ENCODE measurements at places on chromosomes 3 and 15.

DNA sequence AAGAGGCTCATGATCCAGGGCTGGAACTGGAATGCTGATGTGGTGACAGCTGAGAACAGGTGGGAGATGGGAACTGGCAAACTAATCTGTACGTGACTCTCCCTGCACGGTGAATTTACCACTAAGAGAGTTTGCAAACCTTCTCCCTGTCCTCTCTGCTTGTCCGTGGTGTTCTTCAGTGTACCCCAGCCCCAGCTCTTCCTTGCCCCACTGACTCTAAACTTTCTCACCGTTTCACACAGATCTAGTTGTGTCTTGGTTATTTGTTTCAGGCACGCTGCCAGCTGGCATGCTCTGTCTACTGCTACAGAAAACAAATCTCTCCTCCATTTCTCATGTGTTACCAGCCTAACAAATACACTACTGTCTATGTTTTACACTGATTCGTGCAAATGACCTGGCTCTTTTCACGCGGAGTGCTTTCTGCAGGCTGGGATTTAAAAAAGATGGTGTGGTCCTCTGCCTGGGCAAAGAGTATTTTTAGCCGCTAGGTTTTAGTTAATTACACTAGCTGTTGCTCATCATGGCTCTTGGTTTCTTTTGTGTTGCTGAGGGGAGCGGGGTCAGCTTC is 192.7 kb upstream of the LRIG1 start:
- DNase-seq = peak; percentile 60

GRCh38 chr3:197298945-197299854 is 788 bp upstream of the DLG1 start:
- DNase-seq = no peak

DNA sequence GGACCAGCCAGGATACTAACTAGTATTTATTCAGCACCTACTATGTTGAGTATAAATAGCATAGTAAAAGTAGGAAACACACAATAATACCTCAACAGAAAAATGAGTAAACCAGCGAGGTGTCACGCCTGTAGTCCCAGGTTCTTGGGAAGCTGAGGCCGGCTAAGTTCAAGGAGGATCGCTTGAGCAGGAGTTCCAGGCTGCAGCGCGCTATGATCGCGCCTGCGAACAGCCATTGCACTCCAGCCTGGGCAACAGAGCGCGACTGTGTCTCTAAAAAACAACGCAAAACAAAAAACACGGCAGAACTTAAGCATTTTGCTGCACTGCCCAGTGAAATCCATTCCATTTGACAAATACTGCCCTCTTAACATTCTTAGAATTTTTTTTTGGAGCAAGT is 1.3 kb upstream of the DENND6A start:
- no peak for DNase-seq

- DNase-seq = no peak
Measured at GRCh38 chr15:70345251-70346019, 247.7 kb upstream of the TLE3 start.

DNA sequence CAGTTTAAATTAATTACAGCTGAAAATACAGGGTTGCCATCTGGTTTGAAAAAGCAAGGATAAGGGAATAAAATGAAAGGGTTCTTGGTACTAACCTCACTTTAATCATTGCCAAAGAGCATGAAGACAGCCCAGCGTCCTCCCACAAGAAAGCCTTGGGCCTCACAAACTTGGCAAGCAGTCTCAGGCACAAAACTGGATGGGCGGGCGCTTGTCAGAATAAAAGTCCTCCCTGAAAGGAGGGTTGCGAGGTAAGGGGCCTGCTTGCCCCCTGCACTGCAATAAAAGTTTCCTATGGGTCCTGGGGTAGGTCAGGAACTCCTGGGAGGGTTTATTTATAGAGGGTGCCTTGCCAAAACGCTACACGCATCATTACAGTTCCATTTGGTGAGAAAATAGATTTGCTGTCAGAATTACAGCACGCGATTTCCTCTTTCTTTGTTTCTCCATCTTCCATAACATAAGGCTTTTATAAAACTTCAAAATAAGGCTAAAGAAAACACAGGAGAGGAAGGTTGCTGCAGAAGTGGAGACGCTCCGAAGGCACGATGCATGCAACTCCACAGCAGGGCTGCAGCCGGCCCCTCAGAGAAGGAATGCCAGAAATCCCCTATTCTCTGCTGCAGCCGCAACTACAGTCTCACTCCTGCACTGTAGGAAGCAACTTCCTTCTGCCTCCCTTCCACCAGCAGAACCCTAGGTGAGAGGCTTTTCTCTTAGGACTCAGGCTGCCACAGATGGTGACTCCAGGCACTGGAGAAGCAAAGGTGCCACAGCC is 61.3 kb downstream of the VGLL4 start:
- DNase-seq = no peak

- no peak for DNase-seq
Measured at GRCh38 chr3:141019244-141019643, 31.9 kb upstream of the SPSB4 start.

DNA sequence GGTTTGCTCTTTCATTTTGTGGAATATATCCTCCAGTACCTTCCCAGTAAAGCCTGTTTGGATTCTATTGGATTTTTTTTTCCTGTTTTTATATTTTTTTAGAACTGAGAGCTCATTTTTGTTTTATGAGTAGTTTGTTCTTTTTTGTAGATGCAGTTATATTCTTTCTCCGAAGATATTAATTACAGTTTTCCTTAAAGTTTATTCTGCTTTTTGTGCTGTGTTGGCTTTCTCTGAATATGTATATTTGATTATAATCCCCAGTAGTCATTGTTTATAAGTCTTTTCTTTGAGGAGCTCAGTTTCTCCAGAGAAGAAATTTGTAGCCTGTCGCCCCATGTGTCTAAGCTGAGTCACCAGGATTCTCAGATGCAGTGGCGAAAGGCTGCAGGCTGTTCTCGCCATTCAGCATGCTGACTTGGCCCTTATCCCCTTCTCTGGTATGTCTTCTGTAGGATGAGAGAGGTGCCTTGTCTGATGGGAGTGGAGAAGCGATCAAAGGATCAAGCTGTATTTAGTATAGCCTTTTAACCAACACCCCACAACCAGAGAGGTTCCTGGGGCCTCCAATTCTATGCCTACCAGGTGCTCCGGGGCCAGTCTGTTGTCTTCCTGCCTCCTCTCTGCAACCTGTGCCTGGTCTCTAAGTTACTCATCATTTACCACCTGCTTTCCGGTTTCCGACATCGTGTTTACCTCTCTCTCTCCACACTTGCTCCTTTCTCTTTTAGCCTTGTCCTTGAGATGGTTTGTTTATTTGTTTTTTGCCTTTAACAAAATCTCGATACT is 31.7 kb upstream of the MFSD1 start:
- DNase-seq = no peak

Measured in NCI-H1694 treated with DMSO at 0.1 percent for 48 hours (cell line).